ENCODE measurements at places on chromosomes 7 and 10.

DNA sequence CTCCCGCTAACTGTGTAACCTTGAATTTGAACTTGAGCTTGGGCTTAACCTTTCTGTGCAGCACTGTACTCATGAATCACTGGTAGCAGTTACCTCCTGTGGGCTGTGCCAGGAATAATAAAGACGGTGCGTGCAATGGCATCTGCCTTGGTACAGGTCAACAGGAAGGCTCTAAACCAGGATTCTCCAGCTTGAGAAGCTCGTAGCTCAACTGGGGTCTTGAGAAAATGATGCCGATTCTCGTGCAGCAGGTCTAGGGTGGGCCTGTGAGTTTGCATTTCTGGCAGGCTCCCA is 112.5 kb upstream of the ANLN start:
- no peak for DNase-seq

DNA sequence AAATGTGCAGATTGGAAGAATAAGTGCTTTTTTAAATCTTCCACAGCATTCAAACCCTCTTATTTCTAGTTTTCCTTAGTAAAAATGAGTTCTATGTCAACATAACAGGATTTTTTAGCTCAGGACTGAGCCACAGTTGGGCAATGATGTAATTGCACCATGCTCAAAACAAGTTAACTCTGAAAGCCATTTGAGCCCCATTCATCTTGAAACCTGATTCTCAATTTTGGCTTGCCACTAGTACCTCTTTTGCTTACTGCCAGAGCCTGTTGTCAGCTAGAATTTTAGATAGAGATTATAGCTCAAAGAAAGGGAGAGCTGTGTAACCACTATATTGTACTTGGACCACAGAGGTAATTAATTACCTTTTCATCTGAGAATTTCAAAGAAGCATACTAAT is 1028.5 kb upstream of the PHF14 start:
- DNase-seq: no peak

GRCh38 chr7:37504801-37505200 is 56.1 kb upstream of the ELMO1 start:
- no peak for DNase-seq

DNA sequence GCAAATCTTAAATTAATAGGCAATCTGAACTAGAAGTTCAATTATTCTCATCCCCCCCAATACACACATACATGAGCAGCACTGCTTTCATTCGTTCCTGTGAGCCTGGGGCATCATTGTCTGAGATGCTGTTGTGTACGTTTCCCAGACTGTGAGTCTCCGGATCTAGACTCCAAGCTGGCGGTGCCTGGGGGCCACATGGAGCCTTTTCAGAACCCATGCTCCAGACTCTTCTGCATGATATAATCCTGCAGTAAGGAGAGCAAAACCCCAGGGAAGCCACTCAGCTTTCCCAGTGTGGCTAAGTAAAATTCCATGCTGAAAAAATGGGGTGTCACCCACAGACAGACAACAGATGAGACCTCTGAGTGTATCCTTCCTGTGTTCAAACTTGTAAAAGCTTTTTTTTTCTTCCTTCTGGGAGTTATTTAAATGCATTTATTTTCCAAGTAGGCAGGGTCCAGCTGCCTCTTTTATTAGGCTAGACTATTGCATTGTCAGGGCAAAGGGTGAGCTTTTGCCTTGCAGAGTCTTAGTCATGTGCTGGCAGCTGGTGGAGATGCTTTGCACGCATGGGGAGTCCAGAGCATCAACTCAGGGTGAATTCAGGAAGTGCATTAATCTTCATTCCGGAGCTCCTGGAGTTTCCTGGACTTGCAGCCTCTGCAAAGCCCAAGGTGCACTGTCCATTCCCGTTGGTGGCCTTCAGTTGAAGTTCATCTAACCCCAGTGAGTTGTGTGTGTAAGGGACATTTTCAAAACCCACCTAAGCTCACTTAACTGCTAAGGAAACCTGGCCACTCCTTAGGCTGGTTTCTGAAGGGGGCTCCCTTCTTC is 185.7 kb upstream of the ADO start:
- DNase-seq: no peak

DNA sequence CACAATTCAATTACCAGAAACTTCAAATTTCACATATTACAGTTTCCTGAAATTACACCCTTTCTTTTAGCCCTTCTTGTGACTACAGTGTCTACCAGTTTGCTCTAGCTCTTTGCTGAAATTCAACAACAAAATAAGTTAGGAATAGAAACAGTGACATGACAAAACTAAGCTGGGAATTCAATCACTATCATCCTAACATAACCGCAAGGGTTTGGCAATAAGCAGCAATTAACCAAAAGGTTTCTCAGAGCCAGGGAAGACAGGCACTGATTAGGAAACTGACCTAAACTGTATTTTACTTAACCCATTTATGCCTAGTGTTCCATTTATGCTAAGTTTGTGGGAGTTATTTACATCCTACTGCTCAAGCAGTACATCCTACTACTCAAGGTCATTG is 31.3 kb downstream of the HIBADH start:
- no peak for DNase-seq

GRCh38 chr10:117552701-117553141 is 10.2 kb downstream of the EMX2 start:
- DNase-seq: no peak

DNA sequence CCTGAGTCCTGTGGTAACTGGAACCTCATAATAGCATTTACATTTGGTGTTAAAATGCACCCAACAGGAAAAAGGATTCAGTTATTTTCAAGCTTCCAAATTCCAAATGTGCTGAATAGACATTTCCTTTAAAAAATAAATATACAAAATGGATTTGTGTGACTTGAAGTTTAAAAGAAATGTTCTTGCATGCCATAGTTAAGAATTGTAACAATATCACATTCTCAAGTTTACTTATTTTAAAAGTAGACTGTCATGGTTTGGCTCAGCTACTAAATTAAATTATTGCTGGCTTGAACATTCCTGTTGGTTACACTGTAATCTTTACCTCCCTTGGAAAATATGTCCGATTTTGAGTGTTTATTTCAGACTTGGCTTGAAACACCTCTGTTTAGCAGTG is 31.5 kb downstream of the BICC1 start:
- no peak for DNase-seq

GRCh38 chr10:61543831-61544230 is 90.7 kb upstream of the TMEM26 start:
- DNase-seq: no peak

DNA sequence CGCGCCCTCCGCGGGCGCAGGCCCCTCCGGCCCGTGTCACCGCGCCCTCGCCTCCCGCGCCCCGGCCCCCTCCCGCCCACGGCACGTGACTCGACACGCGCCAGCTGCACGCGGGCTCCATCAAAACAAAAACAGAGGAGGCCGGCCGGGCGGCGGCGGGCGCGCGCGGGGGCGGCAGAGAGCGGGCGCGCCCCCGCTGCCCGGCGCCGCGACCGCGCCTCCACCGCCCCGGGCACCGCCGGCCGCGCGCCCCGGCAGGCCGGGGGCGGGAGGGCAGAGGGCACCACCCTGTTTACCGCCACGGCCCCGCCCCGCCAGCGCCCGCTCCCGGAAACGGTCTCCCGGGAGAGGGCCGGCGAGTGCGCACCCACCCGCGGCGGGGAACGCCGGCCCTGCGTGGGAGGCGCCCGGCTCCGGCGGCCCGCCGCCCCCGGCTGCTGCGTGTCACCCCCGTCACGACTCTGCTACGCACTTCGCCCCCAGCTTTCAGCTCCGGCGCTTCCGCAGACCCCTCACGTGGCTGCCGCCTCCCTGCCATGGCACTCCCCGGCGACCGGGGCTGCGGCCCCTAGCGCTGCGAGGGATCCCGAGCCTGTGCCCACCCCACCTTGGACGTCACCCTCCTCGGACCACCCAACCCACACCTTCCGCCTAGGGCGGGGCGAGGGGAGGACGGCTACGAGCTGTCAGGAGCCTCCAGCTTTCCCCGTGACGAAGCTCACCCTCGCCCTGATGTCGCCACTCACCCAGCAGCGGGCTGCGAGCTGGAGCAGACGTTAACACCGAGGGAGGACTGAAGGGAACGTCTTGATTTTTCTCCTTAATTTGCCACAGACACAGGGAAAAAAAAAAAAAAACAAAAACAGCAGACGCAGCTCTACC is 221.6 kb upstream of the MKLN1 start:
- DNase-seq: peak; percentile 54

DNA sequence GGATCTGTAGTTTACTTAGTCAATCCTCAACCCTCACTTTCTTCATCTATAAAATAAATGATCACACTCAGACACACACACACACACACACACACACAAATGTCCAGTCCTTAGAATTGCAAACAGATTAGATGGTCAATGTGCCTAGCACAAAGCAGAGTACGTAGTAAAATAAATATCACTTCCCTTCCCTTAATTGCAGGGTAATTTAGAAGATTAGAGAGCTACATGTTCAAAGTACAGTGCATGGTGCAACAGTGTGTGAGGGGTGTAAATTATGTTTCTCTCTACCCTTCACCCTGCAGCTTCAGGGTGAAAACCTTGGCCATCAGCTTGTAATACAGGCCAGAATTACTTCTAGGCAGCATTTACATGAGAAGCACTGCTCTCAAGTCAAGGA is 187.0 kb upstream of the GHITM start:
- no peak for DNase-seq

DNA sequence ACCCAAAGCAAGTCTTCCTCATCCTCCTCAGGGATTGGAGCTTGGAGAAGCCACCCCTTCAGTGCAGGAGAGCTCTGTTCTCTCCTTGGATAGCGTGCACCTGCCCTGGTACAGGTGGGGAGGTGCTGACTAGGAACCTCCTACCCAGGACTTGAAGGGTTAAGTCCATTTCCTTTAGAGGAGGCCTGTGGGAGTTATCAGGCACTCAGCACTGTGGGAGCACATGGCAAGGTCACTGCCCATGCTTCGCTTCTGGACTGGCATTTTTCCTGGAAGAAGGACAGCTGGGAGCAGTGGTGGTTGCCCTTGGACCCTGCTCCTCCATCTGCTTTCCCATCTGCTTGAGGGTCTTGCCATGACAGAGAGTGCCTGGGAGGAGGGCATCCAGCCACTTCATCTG is 142.8 kb downstream of the CXCL12 start:
- no peak for DNase-seq

GRCh38 chr7:137992550-137993394 is 9.1 kb downstream of the CREB3L2 start:
- DNase-seq: no peak
